ENCODE measurements at places on chromosomes 6 and 20.

GRCh38 chr6:23170049-23170448 lies 600.7 kb downstream of the HDGFL1 start:
- DNase-seq, result no peak

DNA sequence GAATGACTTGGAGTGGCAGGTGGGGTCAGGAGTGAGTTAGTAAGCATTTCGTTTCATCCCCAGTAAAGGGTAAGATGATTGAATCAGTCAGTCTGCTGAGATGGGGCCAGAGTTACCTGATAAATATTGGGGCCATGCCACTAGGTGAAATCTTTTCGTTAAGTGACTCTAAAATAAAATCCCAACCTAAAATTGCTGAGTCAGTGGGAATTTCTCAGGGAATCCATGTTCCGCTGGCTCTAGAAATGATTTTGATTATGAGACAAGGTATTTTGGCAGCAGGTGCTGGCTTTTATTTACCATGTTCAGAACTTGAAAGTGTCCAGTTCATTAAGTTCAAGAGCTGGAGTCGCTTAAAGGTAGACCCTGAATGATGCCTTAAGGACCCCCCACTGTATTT lies 125.4 kb downstream of the GMPR start:
- DNase-seq, result no peak

DNA sequence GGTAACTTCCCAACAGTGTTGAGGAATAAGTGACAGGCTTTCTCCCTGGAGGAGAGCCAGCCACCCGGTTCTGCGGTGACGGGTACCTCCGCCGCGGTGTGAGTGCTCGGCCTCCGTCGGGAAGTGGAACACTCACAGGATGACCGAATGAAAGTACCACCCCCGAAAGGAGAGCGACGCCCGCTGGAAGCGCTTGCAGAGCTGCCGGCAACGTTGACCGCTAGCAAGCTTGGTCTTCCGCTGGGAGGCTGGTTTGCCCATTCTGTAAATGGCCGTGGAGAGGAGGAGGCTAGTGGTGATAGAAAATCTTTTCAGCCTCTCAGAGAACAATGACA lies 614 bp upstream of the TMEM242 start:
- DNase-seq, result peak; percentile 9

DNA sequence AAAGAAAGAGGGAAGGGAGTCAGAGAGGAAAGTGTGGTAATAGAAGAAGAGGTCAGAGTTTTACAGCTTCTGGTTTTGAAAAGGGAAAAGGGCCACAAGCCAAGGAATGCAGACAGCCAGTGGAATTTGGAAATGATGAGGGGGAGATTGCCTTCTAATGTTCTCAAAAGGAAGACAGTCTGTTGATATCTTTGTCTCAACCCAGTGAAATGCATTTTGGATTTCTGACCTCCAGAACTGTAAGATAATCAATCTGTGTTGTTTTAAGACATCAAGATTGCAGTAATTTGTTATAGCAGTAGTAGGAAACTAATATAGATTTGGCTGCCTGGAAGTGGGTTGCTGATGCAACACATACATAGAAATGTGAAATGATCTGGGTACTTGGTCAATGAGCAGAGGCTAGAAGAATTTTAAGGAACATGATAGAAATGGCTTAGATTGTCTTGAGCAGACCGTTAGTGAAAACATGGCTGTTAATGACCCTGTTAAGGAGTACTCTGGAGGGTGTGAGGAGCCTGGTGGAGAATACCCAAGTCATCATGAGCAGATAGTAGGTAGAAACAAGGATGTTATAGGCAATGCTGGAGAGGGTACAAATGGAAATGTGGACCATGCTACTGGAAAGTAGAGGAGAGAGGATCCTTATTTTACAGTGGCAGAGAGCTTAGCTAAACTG lies 255.8 kb upstream of the RAB32 start:
- no peak for DNase-seq

GRCh38 chr6:63475707-63476106 lies 96.6 kb upstream of the LOC128125822 start:
- no peak for DNase-seq

DNA sequence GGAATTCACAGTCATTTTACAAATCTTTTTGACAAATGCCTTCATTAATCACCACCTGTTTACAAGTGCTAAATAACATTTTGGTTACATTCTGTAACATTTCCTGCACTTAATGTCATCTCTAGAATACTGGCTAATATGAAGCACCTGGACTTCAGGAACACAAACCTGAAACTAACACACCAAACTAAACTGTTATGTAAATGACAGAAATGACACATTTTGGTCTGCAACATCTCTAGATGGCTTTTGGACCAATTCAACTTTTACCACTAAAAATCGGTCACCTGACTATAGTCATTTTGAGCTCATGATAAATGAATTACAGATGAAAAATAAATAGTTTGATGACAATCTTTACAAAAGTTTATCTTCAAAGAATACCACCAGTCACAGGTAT lies 80.6 kb downstream of the ATG5 start:
- no peak for DNase-seq
